ENCODE measurements at places on chromosomes 3 and 15.

DNA sequence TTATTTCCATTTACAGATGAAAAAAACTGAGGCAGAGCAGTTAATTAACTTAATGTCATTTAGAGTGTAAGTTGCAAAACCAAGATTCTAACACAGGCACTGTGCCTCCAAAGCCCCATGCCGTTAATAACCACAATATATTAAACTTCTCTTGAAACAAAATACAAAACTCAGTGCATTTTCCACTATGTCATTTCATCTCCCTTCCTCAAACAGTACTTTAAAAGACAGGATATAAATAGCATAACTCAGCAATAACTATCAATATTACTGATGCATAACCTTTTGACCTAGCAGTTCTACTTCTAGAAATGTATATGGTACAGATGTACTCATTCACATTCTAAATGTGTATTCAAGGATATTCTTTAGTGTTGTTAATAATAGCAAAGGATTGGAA lies 5.1 kb upstream of the TASOR start:
- no peak for DNase-seq

DNA sequence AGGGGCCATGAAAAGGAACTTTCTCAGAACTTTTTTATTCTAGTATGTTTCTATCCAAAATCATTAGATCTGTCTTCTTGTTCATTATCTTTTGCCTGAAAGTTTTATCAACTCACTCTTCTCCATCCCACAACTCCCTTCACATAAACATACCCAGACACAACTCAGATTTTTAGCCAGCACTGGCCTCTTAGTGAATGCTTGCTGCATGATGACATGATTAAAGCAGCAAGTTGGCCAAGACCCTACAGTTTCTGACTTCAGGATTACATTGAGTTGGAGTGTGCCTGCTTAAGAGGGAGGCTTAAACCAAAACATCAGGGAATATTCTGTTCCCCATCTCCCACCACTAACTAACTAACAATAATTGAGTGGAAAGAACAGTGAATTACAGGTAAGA lies 38.1 kb downstream of the PLSCR2 start:
- no peak for DNase-seq

DNA sequence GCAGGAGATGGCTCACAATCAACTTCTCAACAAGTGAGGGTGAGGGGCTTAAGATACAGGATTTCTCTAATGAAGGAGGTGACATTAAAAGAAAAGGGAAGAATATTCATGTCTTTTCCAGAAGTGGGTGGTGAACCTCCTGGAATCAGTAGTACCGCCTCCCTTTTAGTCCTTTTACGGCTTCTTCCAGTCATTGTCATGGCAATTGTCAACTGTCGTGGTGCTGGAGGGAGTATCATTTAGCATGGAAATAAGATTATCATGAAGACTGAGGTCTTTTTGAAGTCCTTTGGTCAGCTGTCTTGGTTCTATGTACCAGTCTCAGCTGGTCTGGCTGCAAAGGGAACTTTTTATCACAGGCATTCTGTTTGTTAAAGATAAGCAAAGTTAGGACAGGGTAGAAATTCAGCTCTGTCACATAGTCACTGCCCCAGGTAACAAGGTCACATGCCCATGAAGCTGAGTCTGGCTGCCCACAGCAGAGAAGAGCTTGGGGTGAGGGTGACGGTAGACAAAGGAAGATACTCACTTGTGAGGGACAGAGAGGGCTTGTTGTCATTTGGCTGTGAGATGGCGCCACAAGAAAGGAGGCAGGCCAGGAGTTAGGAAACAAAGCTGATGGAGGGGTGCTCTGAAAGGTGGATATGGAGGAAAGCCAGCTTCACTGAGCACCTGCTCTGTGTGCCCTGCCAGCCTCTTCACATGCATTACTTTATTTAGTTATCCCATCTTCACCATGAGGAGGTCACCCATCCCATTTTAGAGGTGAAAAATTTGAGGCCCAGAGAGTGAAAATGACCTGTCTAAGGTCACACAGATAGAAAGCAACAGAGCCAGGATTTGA lies 228.2 kb upstream of the TRIM42 start:
- no peak for DNase-seq

GRCh38 chr3:49912881-49913281 lies 9.2 kb upstream of the MST1R start:
- DNase-seq: no peak

DNA sequence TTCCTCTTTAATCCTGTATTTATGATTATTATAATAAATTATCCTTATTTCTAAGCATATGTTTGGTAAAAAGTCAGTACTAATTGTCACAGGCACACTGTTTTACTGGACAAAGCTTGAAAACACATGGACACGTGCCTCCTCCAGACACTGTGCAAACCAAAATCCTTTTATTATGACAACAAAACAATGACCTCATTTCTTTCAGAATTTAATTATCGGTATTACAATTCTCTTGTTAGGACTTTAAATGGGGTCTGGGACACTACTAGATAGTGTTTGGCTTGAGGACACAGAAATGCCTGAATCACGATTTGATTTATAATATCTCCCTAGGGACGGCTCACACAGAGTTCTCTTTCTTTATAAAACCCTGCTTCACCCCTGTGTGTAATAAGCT lies 107.3 kb upstream of the IGSF10 start:
- no peak for DNase-seq

- DNase-seq: no peak
Measured at GRCh38 chr3:39275052-39275451, 4.8 kb downstream of the CX3CR1 start.

GRCh38 chr3:185645596-185646381 lies 59.7 kb downstream of the SENP2 start:
- DNase-seq: no peak

- DNase-seq: peak; percentile 76
Measured at GRCh38 chr3:5136211-5136918, 14.3 kb downstream of the ARL8B start.

- no peak for DNase-seq
Measured at GRCh38 chr3:47606165-47606564, 27.5 kb upstream of the CSPG5 start.

DNA sequence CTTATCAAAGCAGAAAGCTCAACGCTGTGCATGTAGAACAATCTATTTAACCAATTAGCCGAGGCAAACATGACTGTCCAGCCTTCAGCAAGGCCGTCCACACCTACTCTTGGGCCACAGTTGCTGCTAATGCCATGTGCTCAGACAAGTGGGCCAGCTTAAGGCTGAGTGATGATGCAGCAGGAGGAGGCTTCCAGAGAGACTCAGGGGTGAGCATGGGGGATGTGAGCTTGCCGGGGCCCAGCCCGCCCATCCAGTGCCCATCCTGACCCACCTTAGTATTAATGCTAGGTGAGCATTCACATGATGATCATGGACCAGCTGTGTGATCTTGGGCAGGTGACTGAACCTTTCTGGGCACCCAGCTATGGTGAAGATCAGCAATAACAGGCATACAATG lies 150.1 kb downstream of the TPRA1 start:
- DNase-seq: no peak

DNA sequence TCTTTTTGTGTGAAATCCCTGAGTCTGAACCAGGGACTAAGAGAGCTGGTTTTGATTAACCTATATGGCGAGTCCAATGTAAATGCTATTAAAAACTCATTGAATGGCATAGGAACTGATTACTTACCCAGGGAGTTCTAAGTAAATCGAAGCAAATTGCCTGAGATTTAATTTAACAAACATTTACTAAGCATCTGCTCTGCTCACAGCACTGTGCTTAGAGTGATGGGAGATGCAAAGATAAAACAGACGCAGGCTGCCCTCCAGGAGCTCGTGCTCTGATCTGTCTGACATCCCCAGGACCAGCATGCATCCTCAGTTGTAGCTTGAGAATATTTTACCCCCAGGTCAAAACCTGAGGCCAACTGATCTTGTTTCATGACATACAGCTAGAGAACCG lies 247.9 kb downstream of the NR2F2 start:
- DNase-seq: no peak

DNA sequence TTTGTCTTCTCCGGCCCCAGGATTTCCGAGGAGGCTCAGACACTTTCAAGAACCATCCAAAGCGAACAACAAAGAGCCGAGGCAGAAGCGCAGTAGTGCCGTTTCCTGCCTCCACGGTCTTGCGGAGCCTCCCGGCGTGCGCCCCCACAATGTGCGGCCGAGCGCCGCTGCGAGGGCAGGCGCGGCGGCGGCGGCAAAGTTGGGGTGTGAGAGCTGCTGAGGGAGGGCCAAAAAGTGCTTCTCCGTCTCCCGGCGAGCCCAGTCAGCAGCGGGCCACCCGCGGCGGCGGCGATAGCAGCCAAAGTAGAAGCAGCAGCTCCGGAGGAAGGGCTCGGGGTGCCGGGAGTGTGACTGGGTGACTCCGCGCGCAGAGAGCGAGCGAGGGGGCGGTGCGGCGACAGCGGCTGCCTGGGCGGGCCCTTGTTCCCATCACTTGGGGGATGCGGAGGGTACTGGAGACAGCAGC lies 749.1 kb downstream of the ROBO1 start:
- peak; percentile 17 for DNase-seq

DNA sequence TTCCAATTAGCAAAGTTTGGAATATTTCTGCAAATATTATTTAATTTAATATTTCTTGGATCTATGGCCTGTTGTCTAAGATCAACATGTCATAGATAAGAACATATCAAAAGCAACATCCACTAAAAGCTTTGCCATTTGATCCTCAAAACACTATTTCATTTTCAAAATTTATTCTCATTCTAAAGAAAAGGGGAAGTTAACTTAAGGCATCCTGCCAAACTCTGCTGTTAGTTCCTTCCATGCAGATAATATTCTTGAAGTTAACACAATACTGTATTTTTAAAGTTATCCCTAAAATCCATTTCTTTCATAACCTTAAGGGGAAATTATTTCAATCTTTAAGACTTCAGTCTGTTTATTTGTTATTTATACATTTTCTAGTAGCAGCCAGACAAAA lies 28.2 kb upstream of the GBE1 start:
- peak; percentile 53 for DNase-seq

- DNase-seq: no peak
Measured at GRCh38 chr3:67288466-67289106, 290.5 kb downstream of the KBTBD8 start.

DNA sequence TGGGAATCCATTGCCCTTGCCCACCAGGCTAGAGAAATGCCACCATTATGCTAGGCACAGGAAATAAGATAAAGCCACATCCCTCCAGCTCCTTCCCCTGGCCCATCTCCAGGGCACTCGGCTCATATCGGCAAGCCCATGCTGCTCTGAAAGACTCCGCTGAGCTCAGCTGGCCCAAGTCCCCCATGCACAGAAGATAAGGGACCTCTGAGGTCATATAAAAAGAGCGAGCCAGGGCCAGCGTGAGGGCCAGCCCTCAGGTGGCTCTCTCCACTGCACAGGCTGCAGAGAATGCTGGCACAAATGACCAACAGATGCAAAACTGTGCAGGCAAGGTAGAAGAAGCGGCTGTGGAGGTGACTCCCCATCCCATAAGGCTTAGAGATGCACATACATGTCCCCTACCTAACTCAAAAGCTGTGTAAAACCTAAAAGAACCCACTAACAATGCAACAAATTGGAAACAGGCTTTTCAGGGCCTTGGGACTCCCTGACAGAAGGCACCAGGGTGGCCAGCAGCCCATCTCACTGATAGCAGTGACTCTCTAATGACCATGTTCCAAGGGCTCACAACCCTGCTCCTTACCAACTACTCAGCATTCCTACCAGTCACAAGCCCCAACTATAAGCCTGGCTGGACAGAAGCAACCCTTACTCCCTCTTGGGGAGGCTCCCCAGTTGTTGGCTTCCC lies 3.0 kb downstream of the RAB6B start:
- peak; percentile 99 for DNase-seq

DNA sequence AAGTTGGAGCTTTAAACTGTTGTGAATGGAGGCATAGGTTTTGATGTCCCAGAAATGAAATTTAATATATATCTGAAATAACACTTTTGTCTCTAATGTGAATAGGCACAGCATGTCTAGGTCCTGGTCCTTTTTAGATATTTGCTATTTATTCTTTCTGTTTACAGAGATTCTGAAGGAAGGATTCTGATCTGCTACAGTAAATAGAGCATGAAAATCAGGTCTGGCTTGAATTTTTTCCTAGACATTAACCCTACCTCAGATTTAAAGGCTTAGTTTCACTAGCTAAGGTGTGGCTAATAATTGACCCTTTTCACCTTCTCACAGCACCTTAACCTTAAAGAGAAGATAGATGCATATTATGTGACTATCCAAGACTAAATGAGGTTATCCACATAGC lies 48.0 kb upstream of the SYNPR start:
- no peak for DNase-seq

GRCh38 chr15:41772720-41773331 lies 1.5 kb upstream of the MAPKBP1 start:
- peak; percentile 80 for DNase-seq

DNA sequence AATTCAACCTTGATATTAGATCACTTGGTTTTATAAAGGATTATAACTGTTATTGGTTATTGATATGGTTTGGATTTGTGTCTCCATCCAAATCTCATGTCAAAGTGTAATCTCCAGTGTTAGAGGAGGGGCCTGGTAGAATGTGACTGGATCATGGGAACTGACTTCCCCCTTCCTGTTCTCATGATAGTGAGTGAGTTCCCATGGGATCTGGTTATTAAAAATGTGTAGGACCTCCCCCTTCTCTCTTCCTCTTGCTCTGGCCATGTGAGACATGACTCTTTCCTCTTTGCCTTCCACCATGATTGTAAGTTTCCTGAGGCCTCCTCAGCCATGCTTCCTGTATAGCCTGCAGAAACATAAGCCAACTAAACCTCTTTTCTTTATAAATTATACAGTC lies 136.0 kb upstream of the UBE2E2 start:
- DNase-seq: no peak

- DNase-seq: no peak
Measured at GRCh38 chr15:29611057-29611456, 211.2 kb downstream of the TJP1 start.

GRCh38 chr3:151933234-151933853 lies 59.9 kb downstream of the SUCNR1 start:
- DNase-seq: peak; percentile 13

- no peak for DNase-seq
Measured at GRCh38 chr15:40633178-40633577, 39.1 kb downstream of the KNL1 start.

DNA sequence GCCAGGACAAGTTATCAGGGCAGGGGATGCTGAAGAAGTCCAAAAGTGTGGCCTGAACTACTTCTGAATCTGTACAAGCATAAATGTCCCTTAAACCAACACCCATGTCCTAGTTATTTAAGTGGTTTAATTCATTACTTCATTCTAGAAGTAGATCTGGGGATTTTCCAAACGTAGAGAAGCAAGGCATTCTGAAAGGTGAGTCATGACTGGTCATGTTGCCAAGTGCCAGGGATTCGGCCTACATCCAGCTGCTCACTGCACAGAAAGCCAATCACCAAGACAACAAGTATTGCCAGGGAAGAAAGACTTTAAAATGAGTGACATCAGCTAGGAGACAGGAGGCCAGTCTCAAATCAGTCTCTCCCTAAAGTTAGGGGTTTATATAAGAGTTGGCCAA lies 396.6 kb downstream of the GABRB3 start:
- no peak for DNase-seq

DNA sequence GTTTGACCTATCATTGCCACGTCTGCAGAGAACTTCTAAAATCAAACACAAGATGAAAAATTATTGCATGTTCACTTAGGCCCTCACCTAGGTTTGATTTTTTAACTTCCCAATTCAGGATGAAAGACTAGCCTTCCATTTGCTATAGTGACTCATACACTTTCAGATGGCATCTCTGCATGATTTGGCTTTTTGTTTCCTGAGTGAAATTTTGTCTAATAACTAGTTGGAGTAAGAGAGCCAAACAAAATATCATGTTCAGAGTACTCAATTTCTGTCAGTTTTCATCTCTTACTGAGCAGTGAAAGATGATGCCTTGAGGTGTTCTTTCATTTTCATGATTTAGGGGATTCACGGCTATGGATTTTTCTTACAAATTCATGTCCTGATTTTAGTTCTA lies 122.9 kb downstream of the NSUN3 start:
- DNase-seq: no peak

- DNase-seq: no peak
Measured at GRCh38 chr3:127670761-127671522, 1.8 kb upstream of the ABTB1 start.

All from hematopoietic multipotent progenitor cell treated with erythropoietin and hydrocortisone succinate and interleukin-3 and kit ligand, for 8 days (in vitro differentiated cells).